ENCODE measurements at places on chromosomes 6 and 20.

DNA sequence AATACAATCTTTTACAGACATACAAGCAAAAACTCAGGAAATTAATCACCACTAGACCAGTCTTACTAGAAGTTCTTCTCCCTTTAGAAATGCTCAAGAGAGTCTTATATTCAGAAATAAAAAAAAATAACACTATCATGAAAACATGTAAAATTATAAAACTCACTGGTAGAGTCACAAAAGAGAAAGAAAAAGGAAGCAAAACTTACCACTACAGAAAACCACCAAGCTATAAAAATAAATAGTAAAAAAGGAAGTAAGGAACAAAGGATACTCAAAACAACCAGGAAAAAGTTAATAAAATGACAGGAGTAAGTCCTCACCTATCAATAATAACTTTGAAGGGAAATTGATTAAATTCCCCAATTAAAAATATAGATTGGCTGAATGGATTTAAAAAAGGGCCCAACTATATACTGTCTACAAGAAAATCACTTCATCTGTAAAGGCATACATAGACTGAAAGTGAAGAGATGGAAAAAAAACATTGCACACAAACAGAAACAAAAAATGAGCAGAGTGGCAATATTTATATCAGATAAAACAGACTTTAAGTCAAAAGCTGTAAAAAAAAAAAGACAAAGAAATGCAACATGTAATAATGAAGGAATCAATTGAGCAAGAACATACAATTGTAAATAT, 489.5 kb downstream of the KIF16B start:
- no peak for DNase-seq

GRCh38 chr6:40611434-40611833, 24.3 kb upstream of the LRFN2 start:
- no peak for DNase-seq

DNA sequence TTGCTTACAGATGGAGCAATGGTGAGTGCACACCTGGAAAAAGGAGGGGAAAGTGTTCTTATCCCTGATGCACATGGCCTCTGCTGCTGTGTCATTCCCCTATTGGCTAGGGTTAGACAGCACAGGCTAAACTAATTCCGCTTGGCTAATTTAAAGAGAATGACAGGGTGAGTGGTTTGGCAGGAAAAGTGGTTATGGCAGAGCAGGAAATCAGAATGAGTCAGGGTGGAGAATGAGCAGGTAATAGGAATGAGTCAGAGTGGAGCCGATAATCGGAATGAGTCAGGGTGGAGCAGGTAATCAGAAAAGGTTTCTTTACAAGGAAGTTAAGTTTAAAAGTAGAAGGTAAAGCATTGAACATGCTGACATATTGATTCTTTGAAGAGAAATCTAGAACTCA, 355.5 kb upstream of the HTR1E start:
- DNase-seq = no peak

DNA sequence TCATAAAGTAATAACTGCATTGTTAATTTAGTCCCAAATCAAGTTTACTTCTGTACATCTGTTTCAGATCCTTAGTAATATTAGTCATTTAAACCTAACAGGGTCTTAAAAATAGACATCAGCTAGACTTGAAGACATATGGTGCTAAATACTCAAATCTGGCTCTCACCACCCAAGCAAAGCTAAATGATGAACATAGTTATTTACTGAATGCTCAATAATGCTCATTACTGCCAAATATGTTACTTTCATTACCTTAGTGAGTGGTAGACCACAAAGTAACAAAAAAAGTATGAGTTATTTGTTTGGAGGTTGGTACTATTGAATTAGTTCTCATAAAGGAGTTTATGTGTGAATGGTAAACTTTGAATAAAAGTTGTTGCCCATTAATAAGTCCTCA, 502.1 kb downstream of the PKHD1 start:
- no peak for DNase-seq

- DNase-seq = no peak
Observed at GRCh38 chr20:64063389-64064144, 569 bp downstream of the TCEA2 start.

- no peak for DNase-seq
Observed at GRCh38 chr20:46267108-46268105, 40.9 kb downstream of the CDH22 start.

- no peak for DNase-seq
Observed at GRCh38 chr6:129590408-129591022, 119.5 kb downstream of the ARHGAP18 start.

DNA sequence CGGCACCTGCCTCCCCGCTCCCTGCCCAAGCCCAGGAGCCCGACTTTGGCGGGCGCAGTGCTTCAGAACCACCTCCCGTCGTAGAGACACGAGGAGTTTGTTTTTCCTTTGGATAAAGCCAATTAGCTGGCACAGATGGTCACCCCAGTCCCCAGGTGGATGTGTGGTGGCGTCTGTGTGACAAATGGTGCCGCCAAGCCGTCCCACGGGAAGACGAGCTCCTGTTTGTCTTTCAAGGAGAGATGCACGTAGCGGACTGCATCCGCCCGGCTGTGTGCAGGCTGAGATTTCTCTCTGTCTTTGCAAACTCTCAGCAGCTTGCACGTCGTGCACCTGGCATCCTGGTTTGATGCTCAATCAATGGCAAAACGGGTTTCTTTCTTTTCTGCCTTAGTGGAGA, 16.1 kb upstream of the MRGBP start:
- no peak for DNase-seq

- no peak for DNase-seq
Observed at GRCh38 chr20:25033265-25033923, 24.5 kb downstream of the ACSS1 start.

- DNase-seq = peak; percentile 44
Observed at GRCh38 chr6:96304997-96305396, 216.6 kb upstream of the UFL1 start.

DNA sequence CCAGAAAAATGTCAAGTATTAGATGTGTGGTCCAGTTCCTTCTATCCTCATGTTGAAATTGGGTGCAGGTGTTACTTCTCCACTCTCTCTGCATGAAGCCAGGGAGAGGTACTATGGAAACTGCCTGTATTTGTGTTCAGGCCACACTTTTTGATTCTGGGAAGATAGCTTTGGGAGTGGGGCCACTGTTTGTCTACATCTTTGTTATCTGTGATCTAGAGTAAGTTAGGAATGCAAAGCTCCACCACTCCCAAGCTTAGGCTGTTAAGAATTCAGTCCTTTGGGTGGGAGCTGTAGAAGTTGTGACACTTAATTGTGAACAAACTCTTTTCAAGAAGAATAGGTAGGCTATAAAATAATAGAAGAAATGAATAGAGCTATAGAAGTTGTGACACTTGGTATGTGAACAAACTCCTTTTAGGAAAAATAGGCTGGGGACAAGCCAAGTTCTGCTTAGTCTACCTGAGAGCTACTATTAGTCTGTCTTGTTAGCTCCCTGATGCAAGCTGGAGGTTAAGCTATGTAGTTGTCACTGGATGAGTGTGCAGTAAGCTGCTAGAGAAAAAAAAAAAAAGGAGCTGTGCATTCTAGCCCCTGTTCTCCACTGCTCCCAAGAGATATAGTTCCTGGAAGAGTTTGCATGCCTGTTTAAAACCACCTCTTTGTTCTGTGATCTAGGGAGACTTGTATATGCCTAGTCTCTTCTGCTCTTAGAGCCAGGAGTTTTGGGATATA, 7.1 kb upstream of the GFRAL start:
- DNase-seq = no peak

GRCh38 chr20:46998477-46999240, 104.0 kb downstream of the EYA2 start:
- DNase-seq = no peak

GRCh38 chr6:4021133-4021853, 57.6 kb downstream of the FAM217A start:
- DNase-seq = peak; percentile 96

- DNase-seq = peak; percentile 86
Observed at GRCh38 chr6:135323202-135323668, 142.1 kb downstream of the MYB start.

DNA sequence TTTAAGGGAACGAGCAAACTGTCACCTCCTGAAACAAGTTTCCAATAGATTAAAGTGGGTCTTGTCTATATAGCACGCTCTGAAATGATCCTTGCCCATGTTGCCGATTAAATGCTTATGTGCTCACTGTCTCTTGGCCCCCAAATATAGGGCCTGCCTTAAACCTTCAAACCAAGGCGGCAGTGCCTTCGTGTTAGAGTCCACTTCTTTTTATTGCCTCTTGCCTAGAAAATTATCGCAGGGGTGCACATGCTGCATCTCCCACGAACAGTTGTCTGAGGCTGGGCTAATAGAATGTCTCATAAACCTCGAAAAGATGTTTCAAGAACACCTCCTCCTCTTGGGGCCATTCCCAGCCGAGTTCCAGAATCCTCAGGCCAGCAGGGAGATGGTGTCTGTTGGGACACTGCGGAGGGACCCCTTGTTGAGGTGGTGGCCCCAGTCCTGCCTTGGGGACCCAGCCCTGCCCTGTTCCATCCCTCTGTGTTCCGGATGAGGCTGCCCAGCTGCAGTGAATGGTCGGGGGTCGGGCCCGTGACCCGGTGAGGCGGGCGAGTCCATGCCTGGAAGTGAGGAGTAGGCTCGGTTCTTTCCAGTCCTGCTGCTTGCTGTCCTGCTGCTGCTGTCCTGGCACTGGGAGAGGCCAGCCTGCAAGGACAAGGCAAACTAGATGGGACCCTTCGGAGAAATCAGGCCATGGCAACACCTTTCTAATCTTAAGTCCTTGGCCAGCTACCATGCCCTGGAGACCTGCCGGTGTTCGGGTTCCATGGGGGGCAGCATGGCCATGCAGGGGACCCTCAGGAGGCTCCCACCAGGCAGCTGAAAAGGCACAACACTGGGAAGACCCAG, 34.7 kb upstream of the SLCO4A1 start:
- no peak for DNase-seq

DNA sequence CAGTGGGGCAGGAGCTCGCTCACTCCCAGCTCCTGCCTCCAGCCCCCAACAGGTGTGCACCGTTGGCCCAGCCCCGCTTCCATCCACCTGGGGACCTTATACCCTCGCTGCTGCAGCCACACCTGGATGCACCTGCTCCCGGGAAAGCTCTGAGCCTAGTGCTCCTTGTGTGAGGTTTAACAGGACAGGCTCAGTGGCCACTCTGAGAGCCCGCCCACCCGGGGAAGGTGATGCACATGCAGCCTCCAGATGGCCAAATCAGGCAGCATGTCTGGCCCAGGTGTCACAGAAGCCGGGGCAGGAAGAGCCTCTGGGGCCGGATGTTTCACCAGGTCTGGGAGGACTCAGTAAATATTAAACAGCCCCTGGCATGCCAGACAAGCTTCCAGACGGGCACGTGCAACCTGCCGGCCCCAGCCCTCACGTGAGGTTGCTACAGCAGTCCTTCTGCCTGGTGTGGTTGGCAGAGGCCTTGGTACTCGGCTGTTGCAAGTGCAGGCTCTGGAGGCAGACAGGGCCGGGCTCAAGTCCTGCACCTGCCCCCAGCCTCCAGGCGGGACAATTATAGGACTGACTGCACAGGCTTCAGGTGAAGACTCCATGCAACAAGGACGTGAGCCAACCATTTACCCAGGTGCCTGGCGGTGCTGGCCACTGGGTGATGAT, 66.9 kb downstream of the RIPOR3 start:
- DNase-seq = no peak

GRCh38 chr6:15441215-15441868, 195.5 kb downstream of the JARID2 start:
- peak; percentile 58 for DNase-seq

DNA sequence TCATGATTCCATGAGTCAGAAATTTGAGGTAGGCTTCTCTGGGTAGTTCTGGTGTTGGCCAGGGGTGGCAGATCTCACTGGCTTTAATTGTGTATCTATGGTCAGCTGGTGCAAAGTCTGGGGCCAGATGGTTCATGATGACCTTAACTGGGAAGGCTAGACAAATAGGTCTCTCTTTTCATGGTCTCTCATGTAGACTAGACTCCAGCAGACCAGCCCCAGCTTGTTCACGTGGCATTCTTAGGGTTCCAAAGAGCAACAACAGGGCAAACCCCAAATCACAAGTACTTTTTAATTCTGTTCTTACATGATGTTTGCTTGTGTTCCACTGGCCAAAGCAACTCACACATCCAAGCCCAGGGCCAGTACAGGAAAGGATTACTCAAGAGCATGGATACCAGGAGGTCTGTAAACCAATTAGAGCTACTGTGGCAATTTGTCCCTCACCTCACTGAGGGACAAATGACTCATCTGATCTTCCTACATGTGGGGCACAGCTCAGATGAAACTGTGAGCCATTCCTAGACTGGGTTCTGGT, 79.5 kb upstream of the PBOV1 start:
- DNase-seq = no peak

- DNase-seq = no peak
Observed at GRCh38 chr6:35640017-35640664, 48.6 kb downstream of the FKBP5 start.

- DNase-seq = no peak
Observed at GRCh38 chr6:41739041-41739440, 3.6 kb upstream of the TFEB start.

GRCh38 chr6:101477436-101477835, 83.9 kb downstream of the GRIK2 start:
- DNase-seq = no peak

- peak; percentile 50 for DNase-seq
Observed at GRCh38 chr6:6635291-6635690, 46.8 kb downstream of the LY86 start.

GRCh38 chr20:52869698-52870501, 102.3 kb upstream of the TSHZ2 start:
- peak; percentile 45 for DNase-seq

DNA sequence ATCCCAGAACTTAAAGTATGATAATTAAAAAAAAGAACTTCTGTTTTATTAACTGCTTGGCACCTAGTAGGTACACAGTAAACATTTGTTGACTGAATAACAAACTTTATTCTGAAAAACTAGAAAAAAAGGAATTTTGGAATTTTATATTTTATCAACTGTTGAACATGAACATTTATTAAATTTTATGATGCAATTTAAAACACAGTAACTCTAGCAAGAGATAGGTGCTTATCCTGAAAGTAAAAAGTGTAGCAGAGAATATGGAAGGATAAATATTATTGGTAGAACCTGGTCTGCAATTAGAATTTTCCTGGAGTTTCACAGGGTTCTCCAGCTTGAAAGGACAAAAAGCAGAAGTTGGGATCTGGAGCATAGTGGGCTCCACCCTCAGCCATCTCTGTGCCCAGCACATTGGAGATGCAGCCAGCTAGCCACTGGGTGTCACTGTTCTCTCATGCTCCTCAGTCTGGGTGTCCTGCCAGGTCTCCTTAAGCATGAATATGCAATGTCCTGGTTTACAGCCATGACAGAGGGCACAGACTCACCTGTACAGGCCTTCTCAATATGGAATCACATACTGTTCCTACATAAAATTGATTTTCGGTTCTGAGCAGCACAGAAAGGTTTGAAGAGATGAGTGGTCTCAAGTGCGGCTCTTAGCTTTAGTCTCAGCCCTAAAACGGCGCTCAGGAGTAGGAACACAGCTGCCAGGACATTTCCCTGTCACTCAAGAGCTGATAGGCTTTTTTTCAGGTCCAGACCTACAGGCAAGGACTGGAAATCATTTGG, 31.7 kb upstream of the IL20RA start:
- DNase-seq = peak; percentile 87

GRCh38 chr6:80098392-80098791, 8.1 kb upstream of the BCKDHB start:
- DNase-seq = no peak

- peak; percentile 84 for DNase-seq
Observed at GRCh38 chr20:58692579-58693225, at the start of gene NPEPL1. TSS of gene NPEPL1 (plus strand) at chr20:58692800. CDS start at chr20:58692901, 101 bp downstream.
